Fibroblast of upper back skin (primary cell): ENCODE measurements at places on chromosomes 11 and 22.
A peak's percentile ranks its signal among the peaks of the same experiment; 100 is the strongest.

GRCh38 chr11:34345540-34345876 lies 12.3 kb downstream of the ABTB2 start:
- no peak for DNase-seq

GRCh38 chr11:33912405-33913361 lies 20.8 kb upstream of the LMO2 start:
- peak; percentile 91 for DNase-seq

GRCh38 chr22:44627521-44628139 lies 74.4 kb upstream of the PRR5 start:
- DNase-seq = no peak

- DNase-seq = peak; percentile 92
Measured at GRCh38 chr11:114291842-114292680, 4.1 kb upstream of the NNMT start.

DNA sequence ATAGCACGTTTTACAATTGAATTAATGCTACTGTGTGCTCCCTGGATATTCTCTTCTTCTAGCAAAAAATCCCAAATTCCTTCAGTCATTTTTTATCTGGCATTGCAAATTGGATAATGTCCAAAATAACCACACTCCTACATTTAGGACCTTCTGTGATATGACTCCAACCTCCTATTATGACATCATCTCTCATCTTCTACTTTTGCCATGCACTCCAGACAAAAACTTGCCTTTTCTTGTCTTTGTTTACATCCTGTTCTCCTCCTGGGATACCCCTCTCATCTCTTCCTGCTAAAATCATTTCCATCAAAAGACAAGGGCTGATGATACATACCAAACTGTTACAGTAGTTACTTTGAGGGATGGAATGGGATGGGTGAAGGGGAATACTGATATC lies 20.6 kb upstream of the TMEM218 start:
- DNase-seq = peak; percentile 43

- peak; percentile 68 for DNase-seq
Measured at GRCh38 chr11:100888836-100889235, 201.7 kb downstream of the ARHGAP42 start.

GRCh38 chr22:27075028-27075678 lies 417.8 kb downstream of the MIAT start:
- DNase-seq = no peak

- DNase-seq = peak; percentile 50
Measured at GRCh38 chr11:6419009-6419631, at the start of gene APBB1. TSS of gene APBB1 (minus strand) at chr11:6419094. CDS start at chr11:6411347, 7,747 bp downstream.

DNA sequence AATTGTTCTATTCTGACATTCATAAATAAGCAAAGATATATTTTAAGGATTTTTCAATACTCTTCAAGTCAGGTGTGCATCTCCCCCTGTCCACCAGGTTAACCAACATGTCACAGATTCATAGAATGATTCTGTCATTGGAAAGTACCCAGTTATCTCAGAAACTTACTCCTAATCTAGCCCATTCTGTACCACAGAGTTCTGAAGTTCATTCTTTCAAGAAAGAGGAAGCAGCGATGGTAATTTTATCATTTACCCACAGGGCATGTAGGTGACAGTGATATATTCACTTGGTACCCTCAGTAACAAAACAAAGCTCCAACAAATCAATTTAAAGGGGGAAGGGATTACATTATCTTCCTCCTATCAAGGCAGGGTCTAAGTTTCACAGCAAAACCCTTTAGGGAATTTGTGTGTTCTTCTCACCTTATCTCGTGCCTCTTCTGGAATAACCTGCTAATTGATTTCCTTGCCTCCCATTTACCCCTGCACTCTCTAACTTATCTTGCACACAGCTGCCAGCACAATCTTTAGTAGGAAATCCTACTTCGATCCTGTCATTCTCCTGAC lies 19.0 kb upstream of the MPPED2 start:
- no peak for DNase-seq

GRCh38 chr11:1565173-1565903 lies 6.7 kb downstream of the DUSP8 start:
- no peak for DNase-seq

GRCh38 chr22:38631724-38632123 lies 24.5 kb downstream of the FAM227A start:
- DNase-seq = no peak

GRCh38 chr11:113831314-113831713 lies 44.1 kb downstream of the USP28 start:
- DNase-seq = no peak

- peak; percentile 40 for DNase-seq
Measured at GRCh38 chr22:50481440-50482106, at the start of gene ADM2. TSS of gene ADM2 (plus strand) at chr22:50481543. CDS start at chr22:50481848, 305 bp downstream.

GRCh38 chr22:39134366-39135091 lies 18.0 kb downstream of the CBX7 start:
- DNase-seq = no peak

DNA sequence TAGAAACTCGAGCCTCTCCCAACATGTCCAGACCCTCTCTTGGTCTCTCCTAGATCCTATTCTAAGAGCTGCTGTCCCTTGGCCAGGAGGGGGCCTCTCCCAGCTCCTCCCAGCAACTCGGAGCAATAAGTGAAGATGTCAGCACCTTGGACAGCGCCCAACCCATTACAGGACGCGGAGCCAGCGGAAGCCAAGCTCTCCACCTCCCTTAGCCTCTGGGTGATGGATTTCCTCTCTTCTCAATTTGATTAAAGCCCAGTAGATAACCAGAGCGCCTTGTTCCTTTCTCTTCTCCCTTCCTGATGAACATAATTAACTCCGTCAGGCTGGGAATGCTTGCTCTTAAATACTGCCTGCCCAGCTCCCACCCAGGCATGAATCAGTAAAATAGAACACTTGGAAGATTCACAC lies 26.2 kb upstream of the TPBGL start:
- DNase-seq = peak; percentile 77

DNA sequence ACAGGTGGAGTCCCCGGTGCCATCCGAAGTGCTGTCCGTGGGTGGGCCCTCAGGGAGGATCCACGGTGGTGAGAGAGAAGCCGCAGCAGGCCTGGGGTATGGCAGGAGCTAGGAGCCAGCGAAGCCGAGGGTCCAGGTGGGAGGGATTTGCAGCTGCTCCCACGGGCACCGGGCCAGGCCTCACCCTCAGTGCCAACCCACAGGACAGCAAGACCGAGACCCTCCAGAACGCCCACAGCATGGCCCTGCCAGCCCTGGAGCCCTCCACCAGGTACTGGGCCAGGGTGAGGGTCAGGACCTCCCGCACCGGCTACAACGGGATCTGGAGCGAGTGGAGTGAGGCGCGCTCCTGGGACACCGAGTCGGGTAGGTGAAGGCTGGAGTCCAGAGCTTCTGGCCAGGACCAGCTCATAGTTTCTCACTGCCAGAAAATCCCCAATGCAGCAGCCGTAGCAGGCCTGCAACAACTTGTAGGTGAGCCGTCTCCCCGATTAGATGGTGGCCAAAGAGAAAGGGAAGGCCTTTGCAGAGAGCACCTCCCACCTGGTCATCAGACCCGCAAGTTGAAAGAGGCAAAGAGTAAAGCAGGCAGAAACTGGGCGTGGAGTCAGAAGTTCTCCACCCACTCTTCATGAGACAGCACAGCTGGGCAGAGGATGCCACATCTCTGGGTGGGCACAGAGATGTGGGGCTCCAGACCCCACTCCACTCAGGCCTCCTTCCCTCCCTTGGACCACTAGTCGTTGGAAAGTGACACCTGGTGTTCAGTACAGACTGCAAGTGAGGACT lies 20.4 kb downstream of the CSF2RB start:
- DNase-seq = no peak

DNA sequence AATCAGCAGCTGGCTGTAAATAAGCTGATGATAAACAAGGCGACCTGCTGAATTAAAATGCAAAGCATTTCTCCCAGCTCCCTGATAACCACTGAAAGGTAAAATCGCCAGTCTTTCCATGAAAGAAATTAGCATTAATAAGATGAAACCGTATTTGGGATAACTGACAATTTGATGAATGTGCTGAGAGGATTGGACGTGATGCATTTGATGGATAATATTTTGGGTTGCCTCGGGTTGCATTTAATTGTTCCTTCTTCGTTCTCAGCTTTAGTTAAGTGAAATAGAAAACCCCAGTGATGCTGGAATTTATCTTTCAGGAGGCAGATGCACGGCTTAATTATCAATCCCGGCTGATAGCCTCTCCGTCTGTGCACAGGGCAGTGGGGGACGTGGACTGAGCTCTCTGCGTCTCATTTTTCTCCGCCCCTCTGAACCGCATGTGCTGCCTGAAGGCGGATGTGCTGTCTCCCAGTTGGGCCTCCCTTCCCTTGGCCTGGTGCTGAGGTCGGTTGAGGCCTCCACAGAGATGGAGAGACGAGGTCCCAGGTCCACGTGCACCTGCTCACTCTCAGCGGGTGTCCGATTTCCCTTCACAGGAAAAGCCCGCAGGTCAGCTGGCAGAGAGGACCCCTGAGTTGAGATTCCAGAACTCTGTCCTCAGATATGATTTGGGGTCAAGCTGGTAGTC lies 846.2 kb downstream of the BRD1 start:
- DNase-seq = no peak
